ENCODE measurements at places on chromosomes 7 and 10.

GRCh38 chr7:15947754-15948153 lies 261.3 kb upstream of the MEOX2 start:
- DNase-seq: no peak

- no peak for DNase-seq
Measured at GRCh38 chr10:8272794-8273425, 218.4 kb downstream of the GATA3 start.

GRCh38 chr7:127731431-127732080 lies 79.6 kb downstream of the SND1 start:
- DNase-seq: no peak

GRCh38 chr7:28889290-28889689 lies 68.8 kb downstream of the TRIL start:
- no peak for DNase-seq

GRCh38 chr7:108093851-108094331 lies 36.3 kb downstream of the LAMB4 start:
- no peak for DNase-seq

GRCh38 chr7:728602-729001 lies 1.5 kb upstream of the PRKAR1B start:
- no peak for DNase-seq

- DNase-seq: no peak
Measured at GRCh38 chr10:42242135-42242805, 396.1 kb downstream of the ZNF33B start.

DNA sequence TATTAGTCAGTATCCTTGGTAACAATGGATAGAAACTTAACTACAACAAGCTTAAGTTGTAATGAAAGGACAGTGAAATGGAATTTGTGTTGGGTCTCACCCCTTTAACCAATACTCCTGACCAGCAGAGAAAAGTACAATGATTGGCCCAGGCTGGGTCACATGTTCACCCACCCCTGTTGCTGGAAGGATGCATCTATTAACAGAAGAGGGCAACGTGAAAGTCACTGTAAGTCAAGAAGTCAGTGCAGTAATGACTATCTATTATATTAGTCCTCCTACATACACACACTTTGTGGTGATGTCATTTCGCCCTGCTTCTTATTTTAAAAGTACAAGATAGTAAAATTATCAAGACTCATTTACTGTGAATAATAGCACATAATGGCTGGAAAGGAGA lies 16.2 kb downstream of the PNLIPRP2 start:
- no peak for DNase-seq

GRCh38 chr7:1076184-1077072 lies 11.5 kb upstream of the GPER1 start:
- no peak for DNase-seq

DNA sequence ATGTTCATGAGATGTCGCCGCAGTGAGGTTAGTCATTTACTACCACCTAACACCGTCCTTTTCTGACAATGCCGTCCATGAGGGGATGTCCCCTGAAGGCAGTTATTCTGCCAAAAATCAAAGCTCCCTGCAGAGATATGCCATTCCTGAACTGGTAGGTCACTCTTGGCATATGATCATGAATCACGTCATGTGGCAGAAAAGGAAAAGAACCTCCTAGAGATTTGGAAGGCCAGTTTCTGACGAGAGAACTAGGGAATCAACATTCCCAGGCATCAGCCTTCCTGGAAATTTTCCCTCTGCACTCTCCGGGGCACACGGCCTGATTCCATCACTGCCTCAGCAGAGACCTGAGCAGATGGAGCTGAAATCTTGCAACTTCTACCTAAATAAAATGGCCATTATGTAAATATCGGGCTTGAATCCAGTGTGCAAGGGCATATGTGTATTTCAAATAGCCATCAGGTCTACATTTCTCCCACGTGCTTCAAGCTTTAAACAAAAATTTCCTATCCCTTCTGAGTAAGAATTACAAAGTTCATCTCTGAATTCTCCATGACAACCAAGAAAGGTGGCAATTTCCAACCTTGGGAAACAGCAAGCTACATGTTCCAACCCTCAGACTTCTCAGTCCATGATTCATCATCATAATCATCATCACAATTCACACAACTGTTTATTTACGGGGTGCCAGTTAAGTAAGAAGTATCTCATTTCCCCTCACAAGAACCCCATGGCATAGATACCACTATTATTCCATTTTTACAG lies 46.5 kb downstream of the AMPH start:
- DNase-seq: no peak

GRCh38 chr7:8065356-8065813 lies 96.8 kb downstream of the GLCCI1 start:
- no peak for DNase-seq

- DNase-seq: no peak
Measured at GRCh38 chr7:79741684-79742083, 288.2 kb upstream of the MAGI2 start.

DNA sequence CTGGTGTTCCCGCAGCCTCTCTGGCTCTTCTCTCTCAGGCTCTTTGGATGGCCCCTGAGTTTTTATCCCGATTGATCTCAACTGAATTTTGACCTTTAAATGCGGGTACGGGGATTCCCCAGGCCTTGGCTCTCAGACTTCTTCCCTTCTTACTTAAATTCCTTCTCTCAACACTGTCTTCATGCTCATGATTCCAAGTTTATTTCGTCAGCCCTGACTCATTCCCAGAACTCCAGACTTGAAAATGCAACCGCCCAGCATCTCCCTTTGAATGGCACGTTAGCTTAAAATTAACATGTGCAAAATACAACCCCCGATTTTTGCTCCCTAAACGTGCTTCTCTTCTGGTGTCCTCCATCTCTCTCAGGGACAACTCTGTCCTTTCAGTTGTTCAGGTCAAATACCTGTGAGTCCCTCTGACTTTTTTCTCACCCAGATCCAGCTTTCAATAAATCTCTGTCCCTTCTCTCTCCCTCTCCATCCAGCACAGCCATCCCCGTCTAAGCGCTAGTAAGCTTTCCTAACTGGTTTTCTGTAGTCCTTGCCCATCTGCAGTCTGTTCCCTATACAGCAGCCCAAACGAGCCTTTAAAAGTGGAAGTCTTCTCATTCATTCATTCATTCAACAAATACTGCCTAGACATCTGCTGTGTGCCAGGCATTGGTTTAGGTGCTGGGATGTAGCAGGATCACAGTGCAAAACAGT lies 7.1 kb downstream of the HECW1 start:
- no peak for DNase-seq

GRCh38 chr10:119497243-119497642 lies 45.3 kb downstream of the RGS10 start:
- DNase-seq: no peak

- peak; percentile 73 for DNase-seq
Measured at GRCh38 chr10:5692461-5693358, 8.1 kb downstream of the TASOR2 start.

DNA sequence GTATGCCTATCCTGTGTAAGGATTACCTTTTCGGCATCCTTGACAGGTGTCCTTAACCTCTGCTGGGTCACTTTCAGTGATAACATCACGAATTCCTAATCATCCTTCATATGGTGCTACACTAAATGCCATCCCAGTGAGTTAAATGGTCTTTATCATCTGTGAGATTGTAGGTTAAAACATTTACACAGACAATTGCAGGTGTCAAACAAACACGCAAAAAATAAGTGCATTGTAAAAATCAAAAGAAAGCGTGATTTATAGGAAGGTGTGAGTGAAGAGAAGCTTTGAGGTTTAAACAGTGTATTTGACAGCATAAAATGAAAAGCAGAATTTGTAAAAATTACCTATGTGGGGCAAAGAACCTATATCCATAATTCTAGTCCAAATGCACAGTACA lies 111.5 kb upstream of the IFRD1 start:
- DNase-seq: no peak

DNA sequence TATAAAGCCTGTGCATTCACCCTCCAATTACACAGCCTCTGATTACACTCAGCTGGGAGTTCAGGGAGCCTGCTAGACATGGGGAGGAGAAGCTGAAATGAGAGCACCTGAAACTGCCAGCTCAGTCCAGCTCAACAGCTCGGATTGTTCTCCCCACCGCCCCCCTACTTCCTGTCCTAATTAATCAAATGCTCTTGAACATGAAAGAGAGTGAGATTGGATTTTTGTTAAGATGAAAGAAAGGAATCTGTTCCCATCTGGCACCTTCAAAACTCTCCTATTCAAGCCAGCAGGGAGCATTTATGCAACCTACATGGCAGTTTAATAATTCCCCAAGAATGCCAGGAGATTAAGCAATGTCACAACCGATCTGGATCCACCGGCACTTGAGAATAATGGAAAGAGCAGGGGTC lies 98.0 kb downstream of the NPSR1 start:
- no peak for DNase-seq

GRCh38 chr7:35716038-35716803 lies 21.3 kb upstream of the HERPUD2 start:
- DNase-seq: no peak

- no peak for DNase-seq
Measured at GRCh38 chr7:137919987-137920386, 73.2 kb upstream of the DGKI start.

- no peak for DNase-seq
Measured at GRCh38 chr10:5234106-5234860, 37.6 kb downstream of the AKR1C4 start.

GRCh38 chr7:30992414-30992813 lies 28.7 kb downstream of the GHRHR start:
- DNase-seq: no peak

- DNase-seq: no peak
Measured at GRCh38 chr10:71283410-71283809, 35.6 kb upstream of the SLC29A3 start.

- peak; percentile 40 for DNase-seq
Measured at GRCh38 chr7:157476201-157476600, 139.4 kb downstream of the DNAJB6 start.

DNA sequence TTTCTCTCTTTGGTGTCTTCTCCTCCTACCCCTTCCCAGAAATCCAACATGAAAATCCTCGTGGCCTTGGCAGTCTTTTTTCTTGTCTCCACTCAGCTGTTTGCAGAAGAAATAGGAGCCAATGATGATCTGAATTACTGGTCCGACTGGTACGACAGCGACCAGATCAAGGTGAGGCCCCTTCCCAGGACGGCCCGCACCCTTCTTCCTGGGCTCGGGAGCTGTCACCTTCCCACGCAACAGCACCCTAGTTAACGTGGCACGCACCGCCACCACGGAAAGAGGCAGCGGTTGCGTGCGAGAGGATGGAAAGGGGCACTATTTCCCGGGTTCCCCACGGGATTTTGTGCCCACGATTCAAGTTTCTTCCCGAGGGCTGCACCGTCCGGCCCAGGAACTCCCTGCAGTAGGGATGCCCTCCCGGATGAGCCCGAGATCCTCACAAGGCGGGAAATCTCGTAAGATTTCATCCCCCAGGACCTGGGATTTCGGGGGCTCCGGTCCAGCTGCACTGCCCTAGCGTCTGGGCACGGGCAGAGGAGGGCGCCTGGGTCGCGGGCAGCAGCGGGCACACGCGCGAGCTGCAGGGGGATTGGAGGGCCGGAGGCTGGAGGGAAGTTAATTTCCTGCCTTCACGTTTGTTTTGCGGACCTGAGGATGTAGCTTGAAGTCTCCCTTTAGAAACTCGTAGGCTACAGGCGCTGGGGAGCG lies 834 bp downstream of the TAC1 start:
- no peak for DNase-seq

GRCh38 chr10:131574707-131575430 lies 263.3 kb upstream of the TCERG1L start:
- no peak for DNase-seq

- DNase-seq: no peak
Measured at GRCh38 chr7:124255041-124255655, 222.3 kb upstream of the TMEM229A start.

- DNase-seq: no peak
Measured at GRCh38 chr7:94449151-94449725, 54.5 kb downstream of the COL1A2 start.

GRCh38 chr7:4659551-4660286 lies 22.4 kb upstream of the FOXK1 start:
- no peak for DNase-seq

DNA sequence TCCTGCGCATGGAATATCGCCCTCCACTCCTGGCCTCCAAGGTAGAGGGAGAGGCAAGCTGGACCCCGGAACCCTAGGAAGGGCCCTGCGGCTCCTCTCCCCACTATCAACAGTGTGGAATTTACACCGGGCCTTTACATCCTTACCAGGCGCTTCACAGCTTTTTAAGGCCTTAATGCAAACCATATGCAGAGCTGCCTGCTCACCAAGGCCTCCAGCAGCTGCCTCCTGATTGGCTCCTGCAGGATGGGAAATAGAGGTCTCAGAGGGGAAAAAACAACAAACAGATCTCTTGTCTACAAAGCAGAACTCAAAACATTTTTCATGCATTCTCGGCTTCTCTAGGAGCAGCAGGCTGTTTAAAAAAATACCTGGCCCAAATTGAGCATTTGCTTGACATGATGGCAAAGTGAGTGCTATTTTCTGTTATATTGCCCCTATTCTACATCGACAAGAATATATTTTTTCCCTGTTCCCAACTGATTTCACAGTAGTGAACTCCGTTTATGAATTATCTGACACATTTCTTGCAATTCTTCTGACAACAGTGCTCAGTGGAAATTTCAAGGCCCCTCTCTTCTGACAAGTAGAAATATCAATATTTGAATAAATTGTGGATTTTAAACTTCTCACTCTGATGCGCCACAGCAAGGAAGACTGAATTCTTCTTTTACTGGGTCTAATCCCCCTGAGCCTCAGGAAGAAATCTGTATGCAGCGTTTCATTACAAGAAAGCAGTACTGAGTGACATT lies 51.7 kb downstream of the EBF3 start:
- no peak for DNase-seq

- DNase-seq: no peak
Measured at GRCh38 chr7:47233996-47234395, 347.9 kb downstream of the TNS3 start.

- no peak for DNase-seq
Measured at GRCh38 chr7:79434867-79435266, 18.6 kb downstream of the MAGI2 start.

- DNase-seq: no peak
Measured at GRCh38 chr10:132175907-132176581, 10.7 kb upstream of the DPYSL4 start.

DNA sequence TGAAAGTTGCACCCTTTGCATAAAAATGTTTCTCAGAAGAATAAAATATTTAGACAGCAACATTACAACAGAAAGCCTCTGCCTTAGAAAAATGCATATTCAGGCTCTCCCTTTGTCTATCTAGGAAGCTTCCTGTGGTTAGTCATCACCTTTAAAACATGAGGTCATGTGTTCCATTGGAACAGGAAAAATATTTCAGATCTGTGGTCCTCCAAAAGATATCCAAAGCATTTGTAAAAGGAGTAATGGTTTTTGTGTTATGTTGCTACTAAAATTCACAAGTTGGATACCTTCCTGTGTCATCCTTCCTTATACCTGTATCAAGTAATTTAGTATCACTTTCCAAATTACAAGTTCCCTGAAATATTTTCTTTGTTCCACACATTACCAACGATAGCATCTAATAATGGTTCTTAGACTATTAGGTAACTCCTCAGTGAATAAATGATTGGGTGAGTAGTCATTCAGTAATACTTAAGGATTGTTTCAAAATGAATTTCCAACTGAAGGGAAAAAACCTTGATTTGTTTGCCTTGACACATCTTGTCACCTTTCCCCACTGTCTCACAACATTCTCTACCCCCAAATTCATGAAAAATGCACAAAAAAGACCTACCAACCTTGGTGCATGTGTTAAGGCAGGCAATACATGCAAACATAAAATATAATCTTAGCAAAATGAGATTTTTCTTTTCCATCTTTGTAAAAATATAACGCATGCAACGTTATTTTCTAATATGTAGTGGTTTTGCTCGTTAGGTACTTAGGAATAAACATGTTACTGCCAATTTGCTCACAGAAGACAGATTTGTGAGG lies 19.7 kb upstream of the RHOBTB1 start:
- DNase-seq: no peak

- DNase-seq: no peak
Measured at GRCh38 chr10:49319206-49319605, 20.2 kb downstream of the C10orf71 start.

- DNase-seq: peak; percentile 93
Measured at GRCh38 chr7:2353936-2354185, 766 bp upstream of the EIF3B start.
